ENCODE measurements at places on chromosomes 6 and 20. TPM values are rescaled to one million over a fixed set of nuclear protein-coding genes. Genes with fewer than 3 reads are reported as not detected.

- H3K36me3 ChIP-seq: no peaks in the 10 kb centered on the region
- H3K4me1 ChIP-seq: no peaks in the 10 kb centered on the region
Measured at GRCh38 chr20:47133809-47134456, 222.6 kb downstream of the ZMYND8 start.

- H3K4me1 ChIP-seq: no peaks in the 10 kb centered on the region
- H3K36me3 ChIP-seq: peaks cover 72% of the 10 kb centered on the region
- H3K4me3 ChIP-seq: no peak overlapping the region
- H3K27me3 ChIP-seq: no peaks in the 10 kb centered on the region
Measured at GRCh38 chr20:41098703-41099250, 38.6 kb upstream of the PLCG1 start.

DNA sequence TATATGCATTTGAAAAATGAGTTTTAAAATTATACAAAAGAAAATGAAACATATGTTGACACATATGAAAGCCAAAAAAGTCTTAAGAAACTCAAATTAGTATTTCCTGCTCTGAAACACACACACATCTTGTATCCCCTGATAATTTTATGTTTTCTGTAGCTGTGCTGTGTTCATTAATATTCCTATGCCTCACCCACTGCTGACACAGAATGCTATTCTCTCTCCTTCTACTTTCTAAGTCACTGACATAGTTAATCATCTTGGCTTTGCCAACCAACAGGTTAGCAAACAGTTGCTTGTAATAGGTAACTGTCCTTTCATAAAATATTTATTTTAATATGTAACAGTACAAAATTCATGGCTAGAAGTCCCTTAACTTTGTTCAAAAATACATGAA lies 140.7 kb downstream of the DST start:
- no peak for DNase-seq
- H3K4me3 ChIP-seq: no peak overlapping the region
- no peaks in the 10 kb centered on the region for H3K27me3 ChIP-seq

GRCh38 chr6:162602759-162603158 lies 124.8 kb downstream of the PRKN start:
- no peaks in the 10 kb centered on the region for H3K27me3 ChIP-seq
- no peak for DNase-seq
- no peaks in the 10 kb centered on the region for H3K36me3 ChIP-seq
- no peaks in the 10 kb centered on the region for H3K4me1 ChIP-seq
- no peak overlapping the region for H3K27ac ChIP-seq

- H3K4me1 ChIP-seq: no peaks in the 10 kb centered on the region
- no peak for DNase-seq
- no peak overlapping the region for H3K4me3 ChIP-seq
- H3K27ac ChIP-seq: no peak overlapping the region
Measured at GRCh38 chr6:40817369-40817768, 221.7 kb downstream of the UNC5CL start.

Gene HLA-A
- 252 TPM for total RNA-seq

DNA sequence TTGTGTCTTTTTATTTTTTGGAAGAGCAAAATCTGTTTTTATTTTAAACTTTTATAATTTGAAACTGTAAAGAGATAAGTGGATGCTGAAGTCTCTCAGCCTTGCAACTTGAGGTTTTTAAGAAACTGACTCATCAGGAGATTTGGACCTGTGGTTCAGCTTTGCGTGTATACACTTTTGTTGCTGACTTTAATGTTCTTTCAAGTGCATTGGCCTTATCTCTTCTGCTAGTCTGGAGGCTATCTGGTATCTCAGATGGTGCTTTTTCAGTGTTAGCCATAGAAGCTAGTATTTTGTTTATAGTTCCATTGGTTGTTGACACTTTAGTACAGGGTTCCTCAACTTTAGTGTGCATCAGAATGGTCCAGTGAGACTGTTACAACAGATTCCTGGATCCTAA lies 504.0 kb upstream of the SPTLC3 start:
- no peaks in the 10 kb centered on the region for H3K27me3 ChIP-seq
- no peaks in the 10 kb centered on the region for H3K4me1 ChIP-seq
- H3K36me3 ChIP-seq: no peaks in the 10 kb centered on the region
- H3K27ac ChIP-seq: no peak overlapping the region

GRCh38 chr20:63819224-63819921 lies 11.7 kb downstream of the ZBTB46 start:
- H3K4me1 ChIP-seq: no peaks in the 10 kb centered on the region
- DNase-seq: no peak
- no peaks in the 10 kb centered on the region for H3K27me3 ChIP-seq
- no peak overlapping the region for H3K4me3 ChIP-seq
- H3K36me3 ChIP-seq: peaks cover 8% of the 10 kb centered on the region
- no peak overlapping the region for H3K27ac ChIP-seq

Gene DNAH8
- not detected for total RNA-seq

Gene FAM209B
- total RNA-seq: 0.92 TPM

Gene TRDN
- 10.4 TPM for total RNA-seq

DNA sequence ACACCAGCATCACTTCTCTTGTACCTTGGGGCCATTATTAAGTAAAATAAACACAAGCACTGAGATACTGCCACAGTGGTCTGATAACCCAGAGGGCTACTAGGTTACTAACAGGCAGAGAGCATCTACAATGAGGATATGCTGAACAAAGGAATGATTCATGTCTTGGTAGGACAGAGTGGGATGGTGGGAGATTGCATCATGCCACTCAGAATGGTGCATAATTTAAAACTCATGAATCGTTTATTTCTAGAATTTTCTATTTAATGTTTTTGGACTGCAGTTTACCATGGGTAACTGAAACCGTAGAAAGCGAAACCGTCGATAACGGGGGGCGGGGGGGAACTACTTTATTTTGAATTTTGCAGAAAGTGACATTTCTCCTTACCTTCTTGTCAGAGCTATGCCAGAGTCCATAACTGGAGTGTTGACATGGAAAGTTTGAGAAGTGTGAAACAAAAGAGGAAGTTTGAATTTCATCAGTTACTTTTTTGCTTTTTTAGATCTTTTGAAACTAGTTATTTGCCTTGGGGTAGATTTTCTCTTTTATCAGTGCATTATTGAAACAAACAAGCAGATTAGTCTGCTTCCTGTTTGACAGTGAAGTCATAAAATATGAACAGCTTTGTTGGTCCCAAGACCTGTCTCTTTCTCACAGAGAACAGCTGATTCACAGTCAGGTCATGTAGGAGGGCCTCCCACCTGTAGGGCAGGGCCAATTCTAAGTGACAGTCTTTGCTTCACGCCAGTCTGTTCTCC lies 124.9 kb downstream of the KLHL32 start:
- DNase-seq: no peak
- no peaks in the 10 kb centered on the region for H3K4me1 ChIP-seq
- no peaks in the 10 kb centered on the region for H3K27me3 ChIP-seq

GRCh38 chr6:95248499-95248898 lies 328.8 kb upstream of the MANEA start:
- H3K27me3 ChIP-seq: no peaks in the 10 kb centered on the region
- no peak overlapping the region for H3K4me3 ChIP-seq
- H3K36me3 ChIP-seq: no peaks in the 10 kb centered on the region
- no peak for DNase-seq
- H3K4me1 ChIP-seq: no peaks in the 10 kb centered on the region
- no peak overlapping the region for H3K27ac ChIP-seq

- DNase-seq: no peak
- no peaks in the 10 kb centered on the region for H3K4me1 ChIP-seq
- no peaks in the 10 kb centered on the region for H3K27me3 ChIP-seq
- no peak overlapping the region for H3K4me3 ChIP-seq
- H3K27ac ChIP-seq: no peak overlapping the region
- H3K36me3 ChIP-seq: no peaks in the 10 kb centered on the region
Measured at GRCh38 chr6:112909781-112910180, 562.7 kb downstream of the RFPL4B start.

DNA sequence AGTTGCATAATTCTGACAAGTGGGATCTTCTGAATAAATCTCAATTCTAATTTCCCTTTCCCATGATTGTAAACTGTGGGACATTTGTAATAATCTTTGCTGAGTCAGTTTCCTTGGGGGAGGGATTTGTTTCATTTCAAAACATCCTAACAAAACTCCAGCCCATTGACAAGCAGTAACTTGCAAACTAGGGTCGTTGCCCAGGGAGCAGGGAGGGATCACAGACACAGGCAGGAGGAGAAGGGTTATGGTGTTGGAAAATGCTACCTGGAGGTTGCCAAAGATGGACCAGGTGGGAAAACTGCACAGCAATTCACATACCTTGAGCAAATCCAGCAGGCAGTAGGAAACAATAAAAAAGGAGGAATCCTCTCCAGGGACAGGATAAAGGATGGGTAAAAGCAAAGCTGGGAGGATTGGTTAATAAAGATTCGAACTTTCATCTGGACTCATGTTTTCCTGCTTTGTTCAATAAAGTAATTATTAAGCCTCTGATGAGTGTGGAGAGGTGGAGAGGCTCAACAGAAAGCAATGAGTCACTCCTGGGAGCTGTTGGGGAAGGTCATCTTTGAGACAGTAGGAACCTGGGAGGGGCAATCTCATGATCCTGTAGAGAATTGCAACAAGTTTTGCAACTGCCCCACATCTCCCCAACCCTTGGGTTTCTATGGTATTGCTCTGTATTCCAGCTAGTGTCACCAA lies 87.3 kb upstream of the AKIRIN2 start:
- H3K27ac ChIP-seq: no peak overlapping the region
- H3K27me3 ChIP-seq: no peaks in the 10 kb centered on the region
- no peak overlapping the region for H3K4me3 ChIP-seq
- DNase-seq: no peak
- no peaks in the 10 kb centered on the region for H3K36me3 ChIP-seq

GRCh38 chr20:4546342-4546741 lies 175.4 kb upstream of the PRND start:
- no peaks in the 10 kb centered on the region for H3K27me3 ChIP-seq
- H3K27ac ChIP-seq: no peak overlapping the region
- peak; percentile 64 for DNase-seq
- H3K36me3 ChIP-seq: no peaks in the 10 kb centered on the region
- no peak overlapping the region for H3K4me3 ChIP-seq
